ENCODE measurements at places on chromosomes 5 and 9.

- no peak for DNase-seq
These were observed 244.2 kb upstream of the PIK3R1 start for GRCh38 chr5:67971223-67971830.

DNA sequence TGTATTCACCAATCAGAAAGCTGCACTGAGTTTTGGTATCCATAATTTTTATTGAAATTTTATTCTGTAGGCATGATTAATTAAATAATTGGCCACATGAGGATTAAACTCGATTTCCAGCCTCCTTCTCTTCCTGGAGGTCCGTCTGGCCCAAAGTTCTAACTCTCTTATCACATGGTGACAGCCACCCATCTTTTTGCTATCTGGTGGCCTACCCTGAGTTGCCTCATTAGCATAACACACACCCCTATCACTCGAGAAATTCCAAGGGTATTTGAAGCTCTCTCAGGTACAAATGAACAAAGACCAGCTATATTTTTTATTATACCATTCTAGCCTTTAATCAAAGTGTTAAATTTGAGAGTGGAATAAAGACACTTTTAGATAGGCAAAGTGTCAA lies 57.7 kb downstream of the APC start:
- no peak for DNase-seq

GRCh38 chr9:83208065-83208850 lies 145.3 kb upstream of the RASEF start:
- no peak for DNase-seq

- no peak for DNase-seq
These were observed 205.6 kb downstream of the C9orf50 start for GRCh38 chr9:129414993-129415941.
